ENCODE measurements at places on chromosomes 7 and 10.

DNA sequence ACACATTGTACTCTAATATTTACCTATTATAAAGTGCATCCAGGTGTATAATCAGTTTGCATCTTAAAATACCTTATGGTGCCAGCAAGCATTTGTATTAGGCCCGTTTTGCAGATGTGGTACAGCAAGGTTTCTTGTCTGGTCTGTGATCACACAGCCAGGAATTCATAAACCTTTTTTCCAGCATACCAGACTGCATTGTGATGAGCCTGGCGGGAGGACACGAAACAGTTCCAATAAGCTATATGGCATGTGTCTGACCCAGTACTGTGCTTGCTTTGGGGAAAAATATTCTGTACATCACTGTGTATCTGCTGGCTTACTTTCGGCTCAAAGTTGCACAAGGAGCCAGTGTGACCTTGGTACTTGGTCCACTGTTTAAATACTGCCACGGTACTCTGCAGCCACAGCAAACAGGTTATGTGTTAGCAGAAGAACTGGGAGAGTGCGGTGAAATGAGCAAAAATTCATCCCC is 36.3 kb downstream of the CHN2 start:
- DNase-seq, result no peak

DNA sequence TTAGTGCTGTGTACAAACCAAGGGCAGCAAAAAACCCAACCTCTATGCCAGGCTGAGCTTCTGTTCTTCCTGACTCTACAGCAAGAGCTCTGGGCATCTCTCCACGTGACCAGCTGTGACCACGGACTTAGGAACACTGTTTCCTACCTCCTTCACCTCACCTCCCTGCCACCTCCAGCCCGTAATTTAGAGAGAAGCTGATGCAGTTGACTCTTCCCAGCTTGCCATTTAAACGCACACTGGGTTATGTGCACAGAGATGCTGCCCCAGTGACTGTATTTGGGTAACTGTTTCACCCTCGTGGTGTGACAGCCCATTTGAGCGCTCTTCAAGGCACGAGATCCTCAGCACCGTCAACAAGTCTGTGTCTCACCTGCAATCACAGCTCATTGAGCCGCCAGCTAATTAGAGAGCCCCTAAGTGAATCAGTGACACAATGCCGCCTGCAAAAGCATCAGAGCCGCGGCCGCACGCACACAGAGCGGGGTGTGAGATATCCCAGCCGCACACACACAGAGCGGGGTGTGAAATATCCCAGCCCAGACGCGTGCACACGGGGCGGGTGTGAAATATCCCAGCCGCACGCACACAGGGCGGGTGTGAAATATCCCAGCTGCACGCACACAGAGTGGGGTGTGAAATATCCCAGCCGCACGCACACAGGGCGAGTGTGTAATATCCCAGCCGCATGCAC is 319.7 kb downstream of the PTPRN2 start:
- DNase-seq, result no peak

DNA sequence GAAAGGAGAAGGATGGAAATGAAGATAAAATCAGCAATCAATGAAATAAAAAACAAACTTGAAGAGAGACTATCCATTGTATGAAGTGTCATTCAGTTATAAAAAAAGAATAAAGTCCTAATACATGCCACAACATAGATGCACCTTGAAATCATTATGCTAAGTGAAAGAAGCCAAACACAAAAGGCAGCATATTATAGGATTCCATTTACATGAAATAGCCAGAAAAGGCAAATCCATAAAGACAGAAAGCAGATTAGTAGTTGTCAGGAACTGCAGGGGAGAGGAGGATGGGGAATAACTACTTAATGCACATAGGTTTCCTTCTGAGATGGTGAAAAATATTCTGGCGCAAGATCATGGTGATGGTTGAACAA is 6.6 kb upstream of the PON1 start:
- no peak for DNase-seq

- no peak for DNase-seq
Measured at GRCh38 chr7:1022801-1023465, 21.4 kb upstream of the GPR146 start.

DNA sequence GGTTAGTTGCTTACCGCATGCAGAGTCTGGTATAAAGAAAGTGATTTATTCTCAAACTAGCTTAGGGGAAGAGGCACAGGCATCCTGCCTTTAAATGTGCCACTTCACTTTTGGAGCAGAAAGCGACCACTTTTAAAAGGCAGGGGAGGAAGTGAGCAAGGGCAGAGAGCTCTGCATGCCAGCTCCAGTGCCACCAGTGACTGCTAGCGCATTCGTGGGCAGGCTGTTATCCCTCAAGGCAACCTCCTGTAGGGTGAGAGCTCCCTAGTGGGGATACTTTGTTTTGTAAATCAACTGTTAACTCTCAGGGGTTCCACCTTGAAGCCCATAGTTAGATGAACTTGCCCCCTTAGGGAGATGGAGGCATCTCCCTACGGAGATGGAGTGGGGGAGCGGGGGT is 29.4 kb upstream of the GRB10 start:
- no peak for DNase-seq

DNA sequence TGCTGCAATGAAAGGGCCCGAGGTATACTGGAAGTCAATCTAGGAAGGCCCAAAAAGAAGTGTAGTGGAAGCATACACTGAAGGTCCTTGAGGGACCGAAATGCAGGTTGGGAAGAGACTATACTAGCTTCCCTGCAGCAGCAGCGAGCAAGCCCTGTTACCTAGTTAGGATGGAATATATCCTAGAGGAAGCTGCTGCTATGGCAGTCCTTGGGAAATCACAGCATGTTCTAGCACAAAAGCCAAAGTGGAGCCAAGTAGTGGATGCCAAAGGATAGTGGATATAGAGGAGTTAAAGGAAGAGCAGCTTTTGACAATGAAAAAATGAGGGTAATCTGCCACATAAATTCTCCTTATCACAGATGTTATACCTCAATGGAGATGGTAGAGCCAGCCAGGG is 123.8 kb upstream of the STARD3NL start:
- no peak for DNase-seq

GRCh38 chr7:96667026-96667425 is 42.6 kb downstream of the SEM1 start:
- no peak for DNase-seq

DNA sequence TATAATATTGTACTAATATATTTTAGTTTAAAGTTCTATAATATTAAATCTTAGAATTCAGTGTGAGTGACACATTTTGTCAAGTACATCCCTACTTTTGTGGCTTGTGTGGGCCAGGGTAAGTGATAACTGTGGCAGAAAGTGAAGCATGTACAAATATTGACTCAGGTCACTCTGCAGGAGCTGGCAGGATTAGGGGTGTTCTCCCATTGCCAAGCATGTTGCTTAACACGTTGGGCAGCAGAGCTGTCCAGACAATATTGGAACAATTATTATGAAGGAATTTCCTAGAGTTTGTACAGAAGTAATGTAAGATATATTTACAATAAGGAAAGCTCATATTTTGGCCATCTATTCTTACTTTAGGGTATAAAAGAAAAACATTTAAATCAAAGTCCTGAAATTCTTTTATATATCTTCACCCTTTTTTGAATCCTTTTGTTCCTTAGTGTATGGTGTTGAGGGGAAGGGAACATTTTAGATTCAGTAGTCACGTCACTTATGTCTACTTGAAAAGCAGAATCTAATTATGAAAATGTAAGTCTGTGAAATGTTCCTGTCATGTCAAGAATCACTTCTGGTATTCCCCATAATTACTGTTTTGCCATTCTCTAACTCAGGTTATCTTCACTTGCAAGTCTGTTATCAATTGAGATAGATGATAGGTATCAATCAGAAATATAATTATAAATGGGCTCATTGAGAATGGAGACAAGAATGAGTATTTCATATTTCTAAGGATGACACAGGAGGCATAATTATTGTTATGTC is 4.0 kb downstream of the HDAC9 start:
- no peak for DNase-seq

- DNase-seq, result no peak
Measured at GRCh38 chr7:124322561-124322960, 289.7 kb upstream of the TMEM229A start.

DNA sequence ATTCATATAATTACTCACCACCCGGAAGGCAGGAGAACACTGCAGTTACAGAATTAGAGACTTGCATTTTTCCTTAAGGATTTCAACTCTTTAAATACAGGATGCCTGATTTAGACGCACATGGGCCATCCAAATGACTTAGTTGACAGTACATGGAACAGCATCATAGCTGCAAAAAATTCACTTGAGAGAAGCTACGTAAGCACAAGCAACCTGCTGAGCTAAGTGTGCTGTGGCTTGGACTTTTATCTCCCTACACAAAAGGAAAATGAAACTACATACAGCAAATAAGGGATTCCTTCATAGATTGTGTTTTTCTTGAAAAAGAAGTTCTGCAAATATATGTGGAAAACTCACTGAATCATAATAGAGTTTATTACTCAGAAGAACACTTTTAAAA is 152.6 kb downstream of the POU6F2 start:
- DNase-seq, result no peak

DNA sequence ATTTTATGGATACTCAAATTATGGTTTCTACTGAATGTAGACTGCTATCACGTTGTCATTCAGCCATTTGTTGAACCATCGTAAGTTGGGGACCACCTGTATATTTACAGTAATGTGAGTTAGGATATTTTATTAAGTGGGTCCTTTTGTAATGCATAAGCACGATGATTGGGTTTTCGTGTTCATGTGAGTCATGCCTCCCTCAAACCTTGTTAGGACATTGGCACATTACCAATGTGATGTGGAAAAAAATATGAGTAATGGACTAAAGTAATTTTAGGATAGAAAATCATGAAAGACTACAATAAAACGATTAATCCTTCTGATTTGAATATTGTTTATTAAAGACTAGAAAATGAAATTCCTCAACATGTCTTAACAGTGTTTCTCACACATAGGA is 8.7 kb downstream of the SMC3 start:
- no peak for DNase-seq

Data from activated naive CD4-positive, alpha-beta T cell (primary cell).